Immature natural killer cell (primary cell): ENCODE measurements at places on chromosomes 12 and 14.

DNA sequence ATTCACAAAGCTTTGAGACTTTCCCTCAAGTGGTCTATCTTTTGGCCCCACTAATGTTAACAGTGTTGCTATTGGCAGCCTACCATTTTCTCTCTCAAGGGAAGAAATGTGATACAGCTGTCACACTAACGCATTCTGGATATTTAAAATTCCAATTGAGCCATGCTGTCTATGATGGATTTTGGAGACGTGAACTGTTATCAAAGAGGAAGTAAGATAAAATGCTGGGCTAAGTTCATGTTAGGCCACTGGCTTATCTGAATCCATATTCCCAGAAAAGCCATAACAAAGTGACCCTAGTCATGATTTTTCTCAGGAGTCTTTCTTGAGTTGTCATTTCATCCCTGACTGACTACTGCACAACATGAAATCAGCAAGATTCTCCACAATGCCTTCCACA lies 200.2 kb downstream of the PHLDA1 start:
- DNase-seq = no peak

- DNase-seq = no peak
Measured at GRCh38 chr12:23099104-23099503, 474.1 kb downstream of the ETNK1 start.

- no peak for DNase-seq
Measured at GRCh38 chr14:59675394-59675793, 98.8 kb upstream of the CCDC175 start.

DNA sequence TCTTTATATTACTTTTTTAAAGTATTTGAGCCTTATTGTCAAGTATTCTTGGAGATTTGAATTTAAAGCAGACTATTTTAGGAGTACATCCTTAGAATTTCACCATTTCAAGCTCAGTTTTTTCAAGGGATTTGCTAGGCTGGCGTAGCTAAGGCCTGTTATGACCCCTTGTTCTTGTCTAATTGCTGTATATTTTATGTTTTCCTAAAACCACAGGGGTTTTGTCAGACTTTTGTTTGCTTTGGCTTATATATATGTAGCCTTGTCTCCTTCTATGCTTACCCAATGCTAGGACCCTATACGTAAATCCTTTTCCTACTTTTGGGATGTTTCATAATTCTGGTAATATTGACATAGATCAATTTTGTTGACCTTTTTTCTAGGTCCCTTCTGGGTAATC lies 147.0 kb upstream of the SYT10 start:
- no peak for DNase-seq
